H1 (cell line): ENCODE measurements at places on chromosomes 2 and 18.

- peak; percentile 53 for DNase-seq
Measured at GRCh38 chr2:120434492-120435308, 88.8 kb downstream of the INHBB start.

GRCh38 chr2:157281316-157281715 is 23.8 kb downstream of the GALNT5 start:
- DNase-seq: no peak

GRCh38 chr2:45418532-45418931 is 192.5 kb downstream of the SRBD1 start:
- no peak for DNase-seq

- no peak for DNase-seq
Measured at GRCh38 chr2:120435671-120436459, 89.9 kb downstream of the INHBB start.

GRCh38 chr2:101991721-101992145 is at the start of gene IL1R2:
Gene IL1R2 (plus strand): TSS chr2:101991960. CDS start chr2:102008576, 16,616 bp downstream.
- DNase-seq: no peak

GRCh38 chr2:75525434-75526310 is 35.1 kb downstream of the EVA1A start:
- DNase-seq: no peak

DNA sequence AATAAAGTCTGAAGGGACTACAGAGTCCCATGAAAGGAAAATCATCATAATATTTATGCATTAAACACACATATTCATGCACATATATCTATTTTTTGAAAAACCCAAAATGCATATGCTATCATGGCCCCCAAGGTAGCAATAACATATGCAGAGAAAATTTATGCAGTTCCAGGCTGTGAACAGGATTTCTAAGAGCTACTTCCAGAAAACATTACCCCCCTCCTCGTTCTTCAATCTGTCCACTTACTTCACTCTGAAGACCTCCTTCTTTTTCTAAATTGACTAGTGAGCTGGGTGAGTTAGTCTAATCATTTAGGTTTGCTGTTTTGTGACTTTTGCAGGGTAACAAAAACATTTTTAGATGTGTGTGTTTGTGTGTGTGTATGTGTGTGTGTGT is 376.4 kb upstream of the ZEB2 start:
- no peak for DNase-seq

- no peak for DNase-seq
Measured at GRCh38 chr2:128425731-128426620, 107.3 kb upstream of the HS6ST1 start.

- DNase-seq: no peak
Measured at GRCh38 chr2:128769457-128770142, 450.9 kb upstream of the HS6ST1 start.

- DNase-seq: no peak
Measured at GRCh38 chr2:226796012-226796839, 3.4 kb downstream of the IRS1 start.

- no peak for DNase-seq
Measured at GRCh38 chr2:48508461-48509124, 21.4 kb upstream of the STON1 start.

GRCh38 chr2:42317486-42317885 is 43.5 kb downstream of the COX7A2L start:
- DNase-seq: no peak

DNA sequence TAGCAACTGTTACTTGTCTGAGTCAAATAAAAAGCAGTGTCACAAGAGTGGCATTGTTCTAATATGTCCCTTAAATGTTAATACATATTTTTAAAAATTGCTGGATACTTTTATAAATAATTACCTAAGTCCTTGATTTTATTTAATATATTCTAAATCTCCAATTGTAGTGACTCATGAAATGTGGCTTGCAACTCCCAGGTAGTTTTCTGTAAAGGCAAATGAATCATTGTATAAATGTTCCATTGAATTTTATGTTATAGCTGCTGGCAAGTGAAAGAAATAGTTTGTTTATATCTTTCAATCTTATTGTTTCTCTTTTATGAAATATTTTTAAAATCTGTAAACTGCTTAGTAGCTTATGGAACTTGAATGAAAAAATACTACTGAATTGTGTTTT is 32.7 kb upstream of the C1GALT1C1L start:
- no peak for DNase-seq

GRCh38 chr2:14297906-14298305 is 334.6 kb upstream of the LRATD1 start:
- no peak for DNase-seq
